ENCODE measurements at places on chromosomes 7 and 10.
A peak's percentile ranks its signal among the peaks of the same experiment; 100 is the strongest.

GRCh38 chr10:130188195-130189175 lies 52.3 kb downstream of the GLRX3 start:
- no peak for DNase-seq

- peak; percentile 88 for DNase-seq
These were observed 118.1 kb downstream of the SEMA3D start for GRCh38 chr7:85068799-85069198.

GRCh38 chr7:19145434-19146115 lies 354 bp upstream of the FERD3L start:
- no peak for DNase-seq

- peak; percentile 45 for DNase-seq
These were observed 10.4 kb upstream of the SMC3 start for GRCh38 chr10:110556969-110557601.

DNA sequence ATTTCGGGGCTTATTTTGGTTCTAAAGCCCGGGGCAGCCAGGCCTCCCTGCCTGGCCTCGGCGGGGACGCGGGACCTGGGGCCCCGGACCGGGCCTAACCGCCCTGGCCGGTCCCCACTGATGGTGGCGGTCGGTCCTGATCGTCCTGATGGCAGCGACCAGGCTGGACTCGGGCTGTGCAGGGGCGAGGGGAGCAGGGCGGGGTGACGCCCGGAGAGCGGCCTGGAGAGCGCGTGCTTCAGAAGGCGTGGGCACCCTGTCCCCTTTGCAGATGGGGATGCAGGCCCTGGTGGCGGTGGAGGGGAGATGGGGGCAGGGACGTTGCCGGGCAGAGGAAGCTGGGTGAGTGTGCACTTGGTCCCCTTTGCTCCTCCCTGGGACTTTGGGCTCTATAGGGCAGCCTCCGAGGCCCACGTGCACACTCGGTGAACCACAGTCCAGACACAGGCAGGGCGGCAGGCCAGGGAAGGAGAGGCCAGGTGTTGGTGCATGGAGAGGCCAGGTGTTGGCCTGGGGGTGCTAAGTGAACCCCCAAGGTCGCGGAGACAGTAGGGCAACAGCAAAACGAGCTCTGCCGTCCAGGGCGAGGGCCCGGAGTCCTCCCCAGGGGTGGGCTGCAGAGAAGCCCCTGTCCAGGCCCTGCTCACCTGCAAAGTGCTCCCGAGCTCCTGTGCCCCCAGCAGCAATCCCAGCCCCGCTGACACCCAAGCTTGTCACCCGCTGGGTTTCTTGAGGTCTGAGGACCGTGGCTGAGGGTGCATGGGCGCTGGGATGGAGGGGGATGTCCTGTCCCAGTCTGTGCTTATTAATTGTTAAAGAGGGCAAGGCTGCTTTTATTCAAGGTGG lies 42.4 kb upstream of the FAM20C start:
- DNase-seq = no peak

GRCh38 chr7:39614299-39614698 lies 9.1 kb upstream of the RALA start:
- no peak for DNase-seq

DNA sequence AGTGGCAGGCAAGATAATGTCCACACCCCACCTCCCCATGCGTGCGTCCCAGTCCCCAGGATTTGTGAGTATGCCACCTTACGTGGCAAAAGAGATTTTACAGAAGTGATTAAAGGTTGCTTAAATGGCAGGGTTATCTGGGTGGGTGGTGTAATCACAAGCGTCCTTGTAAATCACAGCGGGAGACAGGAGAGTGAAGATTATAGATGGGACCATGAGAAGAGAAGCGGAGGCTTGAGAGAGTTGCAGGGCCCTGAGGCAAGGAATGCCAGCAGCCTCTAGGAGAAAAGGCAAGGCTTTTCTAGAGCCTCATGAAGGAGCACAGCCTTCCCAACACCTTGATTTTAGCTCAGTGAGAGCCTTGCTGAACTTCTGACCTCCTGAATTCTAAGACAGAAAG lies 10.2 kb downstream of the ZRANB1 start:
- no peak for DNase-seq

- no peak for DNase-seq
These were observed 498.1 kb upstream of the POT1 start for GRCh38 chr7:125427676-125428075.

- DNase-seq = no peak
These were observed 345.6 kb upstream of the LRGUK start for GRCh38 chr7:133781486-133782090.

- DNase-seq = no peak
These were observed 169.1 kb upstream of the MEOX2 start for GRCh38 chr7:15855525-15856109.

GRCh38 chr7:134910968-134911367 lies 75.3 kb upstream of the AGBL3 start:
- DNase-seq = no peak

GRCh38 chr10:124957404-124957947 lies 15.6 kb downstream of the ZRANB1 start:
- no peak for DNase-seq

DNA sequence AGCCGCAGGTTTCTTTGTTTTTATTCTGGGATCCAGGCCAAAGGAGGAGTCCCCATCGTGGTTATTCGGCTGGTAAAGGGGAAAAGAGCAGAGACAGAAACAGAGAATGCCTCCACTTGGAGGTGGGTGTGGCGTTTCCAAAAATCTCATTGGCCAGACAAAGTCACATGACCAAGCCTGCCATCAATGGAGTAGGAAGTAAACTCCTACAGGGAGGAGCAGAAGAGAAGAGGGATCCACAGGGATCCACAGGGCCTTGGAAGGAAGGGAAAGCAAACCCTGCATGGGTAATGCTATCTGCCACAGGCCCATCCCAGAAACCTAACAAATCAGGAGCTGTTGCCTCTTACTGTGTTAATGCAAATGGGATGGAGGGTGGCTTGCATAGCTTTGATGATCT lies 425.7 kb upstream of the GALNT17 start:
- no peak for DNase-seq

GRCh38 chr7:70660819-70661191 lies 471.1 kb upstream of the GALNT17 start:
- DNase-seq = no peak

DNA sequence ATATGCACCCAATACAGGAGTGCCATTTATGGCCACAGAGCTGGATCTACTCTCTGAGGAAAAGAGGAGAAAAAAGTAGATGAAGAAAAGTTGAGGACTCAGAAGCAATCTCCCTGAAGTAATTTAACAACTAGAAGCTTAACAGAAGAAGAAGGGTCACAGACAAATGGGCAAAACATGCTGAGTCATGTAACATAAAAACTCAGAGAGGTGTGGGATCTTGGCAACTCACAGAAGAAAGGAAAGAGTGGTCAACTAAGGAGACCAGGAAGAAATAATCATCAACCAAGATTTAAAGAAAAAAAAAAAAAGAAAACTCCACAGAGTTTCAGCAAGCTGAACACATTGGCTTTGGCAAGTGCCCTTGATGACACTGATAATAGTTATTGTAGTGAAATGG lies 51.8 kb upstream of the BET1 start:
- no peak for DNase-seq

DNA sequence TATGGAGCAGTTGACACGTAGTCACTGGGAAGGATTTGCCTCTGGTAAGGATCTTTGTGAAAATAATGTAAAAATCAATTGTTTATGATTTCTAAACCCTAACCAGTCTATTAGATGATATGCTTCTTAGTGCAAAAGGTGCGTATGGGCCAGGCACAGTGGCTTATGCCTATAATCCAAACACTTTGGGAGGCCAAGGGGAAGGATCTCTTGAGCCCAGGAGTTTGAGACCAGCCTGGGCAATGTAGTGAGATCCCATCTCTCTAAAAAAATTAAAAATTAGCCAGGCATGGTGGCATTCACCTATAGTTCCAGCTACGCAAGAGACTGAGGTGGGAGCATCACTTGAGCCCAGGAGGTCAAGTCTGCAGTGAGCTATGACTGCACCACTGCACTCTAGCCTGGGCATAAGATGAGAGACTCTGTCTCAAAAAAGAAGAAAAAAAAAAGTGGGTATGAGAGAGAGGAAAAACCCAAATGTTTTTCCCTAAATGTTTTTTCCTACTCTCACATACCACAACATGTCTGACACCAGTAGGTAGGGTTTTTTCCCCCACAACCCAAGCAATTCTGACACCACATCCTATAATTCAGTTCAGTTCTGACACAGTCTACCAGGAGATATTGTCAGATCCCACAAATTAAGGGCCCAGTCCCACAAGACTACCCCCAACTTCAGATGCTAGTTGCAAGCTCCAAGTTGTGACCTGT lies 36.5 kb downstream of the DNAJC9 start:
- no peak for DNase-seq

GRCh38 chr10:114453576-114453975 lies 49.3 kb upstream of the AFAP1L2 start:
- DNase-seq = no peak

GRCh38 chr10:86044029-86044428 lies 322.6 kb downstream of the GRID1 start:
- no peak for DNase-seq

DNA sequence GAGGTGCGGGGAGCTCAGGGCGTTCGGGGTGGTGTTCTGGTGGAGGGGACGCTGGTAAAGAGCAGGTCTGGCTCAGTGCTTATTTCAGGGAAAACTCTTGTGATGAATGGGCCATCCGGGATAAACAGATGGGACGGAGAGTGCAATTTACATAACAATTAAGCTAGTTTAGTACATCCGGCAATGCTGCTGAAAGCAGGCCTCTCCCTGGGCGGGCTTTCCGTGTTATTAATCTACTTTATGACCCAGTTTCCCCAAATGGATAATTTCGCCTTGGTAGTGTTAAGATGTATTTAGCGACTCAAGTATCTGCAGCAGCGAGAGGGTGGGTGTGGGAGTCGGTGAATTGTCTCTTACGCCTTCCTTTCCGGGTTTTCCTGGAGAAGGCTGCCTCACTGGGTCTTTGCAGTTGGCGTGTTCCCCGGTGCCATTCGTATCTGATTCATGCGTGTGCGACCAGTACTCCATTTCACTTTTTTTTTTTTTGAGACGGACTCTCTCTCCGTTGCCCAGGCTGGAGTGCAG lies 25.2 kb downstream of the FOXK1 start:
- no peak for DNase-seq

DNA sequence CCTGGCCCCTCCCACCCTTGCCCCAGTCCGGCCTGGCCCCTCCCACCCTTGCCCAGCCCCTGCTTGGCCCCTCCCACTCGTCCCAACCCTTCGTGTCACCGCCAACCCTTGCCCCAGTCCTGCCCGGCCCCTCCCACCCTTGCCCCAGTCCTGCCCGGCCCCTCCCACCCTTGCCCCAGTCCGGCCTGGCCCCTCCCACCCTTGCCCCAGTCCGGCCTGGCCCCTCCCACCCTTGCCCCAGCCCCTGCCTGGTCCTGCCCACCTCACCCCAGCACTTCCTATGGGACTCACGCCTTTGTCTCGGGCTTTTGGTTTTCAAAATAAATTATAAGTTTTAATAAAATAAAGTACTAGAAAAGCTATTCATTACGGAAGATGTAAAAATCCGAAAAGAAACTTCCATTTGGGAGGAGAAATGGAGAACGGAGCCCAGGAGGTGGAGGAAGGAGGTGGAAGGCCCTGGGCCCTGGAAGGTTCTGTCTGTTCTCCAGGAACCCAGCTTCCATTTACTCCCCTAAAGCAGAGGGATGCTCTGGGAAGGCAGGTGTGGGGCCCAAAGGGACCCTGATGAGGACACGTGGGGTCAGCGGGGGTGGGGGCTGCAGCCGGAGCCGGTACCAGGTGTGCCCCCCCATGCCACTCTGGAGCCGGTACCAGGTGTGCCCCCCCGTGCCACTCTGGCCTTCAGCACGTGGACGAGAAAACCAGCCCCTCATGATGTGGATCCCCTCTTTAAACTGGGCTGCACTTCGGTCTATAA lies 52.2 kb downstream of the PWWP2B start:
- DNase-seq = no peak

DNA sequence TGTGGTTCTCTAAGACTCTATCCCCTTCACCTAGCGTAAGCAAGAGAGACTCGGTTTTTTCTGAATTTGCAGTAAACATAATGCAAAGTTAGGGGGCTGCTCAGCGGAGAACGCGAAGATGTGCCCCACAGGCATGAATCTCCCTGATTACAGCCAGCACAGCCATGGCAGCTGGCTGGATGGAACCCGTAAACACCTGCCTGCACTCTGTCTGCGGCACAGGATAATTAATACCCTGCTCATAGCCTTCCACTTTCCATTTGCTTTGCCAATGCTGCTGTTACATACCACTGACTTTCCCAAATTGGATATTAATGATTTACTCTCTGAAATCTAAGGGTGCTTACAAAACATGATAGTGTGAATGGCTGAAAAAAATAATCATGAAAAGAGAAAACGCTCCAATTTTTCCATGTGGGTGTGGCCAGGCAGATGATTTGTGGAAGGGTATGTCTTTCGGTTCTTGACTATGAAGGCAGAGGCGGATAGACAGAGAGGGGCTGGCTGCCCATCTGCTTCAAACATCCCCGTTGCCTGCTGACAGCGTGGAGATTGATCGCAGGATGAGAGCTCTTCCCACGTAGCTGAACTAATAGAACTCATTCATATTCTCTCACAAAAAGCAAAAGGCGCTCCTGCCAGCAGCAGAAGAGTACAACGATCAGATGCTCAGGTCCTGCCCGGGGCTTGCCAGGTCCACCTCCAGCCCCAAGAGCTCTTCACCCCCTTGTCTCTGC lies 193.2 kb upstream of the GHITM start:
- DNase-seq = no peak

GRCh38 chr10:76550806-76551205 lies 1086.8 kb downstream of the KCNMA1 start:
- peak; percentile 64 for DNase-seq

GRCh38 chr7:102451371-102452054 lies 13.2 kb downstream of the ALKBH4 start:
- DNase-seq = no peak

GRCh38 chr10:44962870-44963738 lies 3.5 kb downstream of the RASSF4 start:
- no peak for DNase-seq

- DNase-seq = no peak
These were observed 493.3 kb upstream of the SORCS1 start for GRCh38 chr10:107657851-107658250.

GRCh38 chr10:129837909-129838582 lies 126.0 kb downstream of the EBF3 start:
- no peak for DNase-seq
